Glutamatergic neuron (in vitro differentiated cells): ENCODE measurements at places on chromosomes 3 and 15.

- no peak for DNase-seq
Observed at GRCh38 chr3:111229301-111229700, 157.7 kb downstream of the NECTIN3 start.

GRCh38 chr15:61076598-61077170 lies 152.4 kb downstream of the RORA start:
- no peak for DNase-seq

- no peak for DNase-seq
Observed at GRCh38 chr3:107271787-107272387, 105.4 kb upstream of the CCDC54 start.

DNA sequence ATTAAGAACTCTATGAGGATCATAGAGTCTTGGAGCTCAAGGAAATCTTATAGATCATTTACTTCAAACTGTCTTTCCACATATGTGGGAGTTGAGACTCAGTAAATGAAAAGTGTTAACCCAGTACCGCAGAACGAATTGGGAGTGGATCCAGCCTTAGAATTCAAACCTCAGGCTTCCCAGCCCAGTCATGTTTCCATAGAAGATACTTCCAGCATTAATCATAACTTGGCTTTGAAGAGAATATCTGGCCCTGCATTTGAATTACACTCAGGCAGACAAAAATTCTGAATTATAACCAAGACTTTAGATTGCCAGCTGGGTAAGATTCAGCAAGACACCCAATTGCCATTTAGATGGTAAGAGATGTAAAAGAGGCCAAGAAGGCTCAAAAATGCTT lies 972.0 kb downstream of the TUSC7 start:
- no peak for DNase-seq
